ENCODE measurements at places on chromosomes 5 and 9.

DNA sequence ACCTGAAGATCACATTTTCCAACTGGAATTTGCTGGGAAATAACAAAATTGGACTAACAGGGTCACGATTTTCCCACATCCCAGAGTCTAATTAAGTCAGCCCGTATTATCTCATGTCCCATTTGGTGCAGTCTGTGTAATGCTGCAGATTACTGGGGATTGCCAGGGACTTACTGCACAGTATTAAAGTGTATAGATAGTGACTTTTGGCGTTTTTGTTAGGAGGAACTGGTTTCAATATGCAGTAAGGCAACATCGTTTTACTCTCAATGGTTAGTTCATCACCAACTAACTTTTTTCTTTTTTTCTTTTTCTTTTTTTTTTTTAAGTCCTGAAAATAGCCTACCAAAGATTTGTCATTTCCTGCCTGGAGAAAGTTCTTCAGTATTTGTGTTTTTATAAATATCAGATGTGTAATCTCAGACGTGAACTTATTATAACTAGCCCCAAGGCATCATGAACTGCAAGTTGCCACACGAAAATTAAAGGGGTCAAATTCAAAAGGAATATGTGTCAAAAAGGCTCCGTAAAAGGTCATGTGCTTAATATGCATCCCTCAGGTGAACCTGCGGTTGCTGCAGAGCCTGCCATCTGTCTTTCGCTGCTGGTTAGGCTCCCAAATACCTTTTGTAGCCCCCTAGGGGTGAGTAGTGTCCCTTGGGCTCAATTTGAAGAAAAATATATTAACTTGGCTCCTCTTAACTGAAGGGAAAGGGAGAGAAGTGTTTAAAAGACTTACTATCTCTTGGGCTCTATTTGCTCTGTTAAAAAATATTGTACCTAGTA lies 176.7 kb upstream of the ADAMTSL1 start:
- DNase-seq = no peak

- DNase-seq = no peak
Measured at GRCh38 chr5:142737179-142737578, 33.0 kb upstream of the ARHGAP26 start.

GRCh38 chr9:134357631-134358025 lies 31.4 kb downstream of the RXRA start:
- DNase-seq = no peak

DNA sequence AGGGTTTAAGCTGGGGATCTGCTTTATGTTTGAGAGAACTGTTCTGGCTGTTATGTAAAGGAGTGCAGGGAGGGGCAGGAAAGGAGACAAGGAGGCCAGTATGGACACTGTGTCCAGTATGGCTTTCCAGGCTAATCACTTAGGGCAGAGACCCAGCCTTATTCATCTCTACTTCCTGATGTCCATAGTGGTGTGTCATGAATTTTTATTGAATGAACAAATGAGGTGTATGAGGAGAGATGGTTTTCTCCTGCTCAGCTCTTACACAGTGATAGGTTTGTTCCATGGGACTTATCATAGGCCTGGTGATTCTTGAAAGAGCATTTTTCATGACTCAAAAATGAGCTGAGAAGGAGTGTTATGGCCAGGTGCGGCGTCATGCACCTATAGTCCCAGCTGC lies 20.5 kb upstream of the FGFR4 start:
- no peak for DNase-seq

DNA sequence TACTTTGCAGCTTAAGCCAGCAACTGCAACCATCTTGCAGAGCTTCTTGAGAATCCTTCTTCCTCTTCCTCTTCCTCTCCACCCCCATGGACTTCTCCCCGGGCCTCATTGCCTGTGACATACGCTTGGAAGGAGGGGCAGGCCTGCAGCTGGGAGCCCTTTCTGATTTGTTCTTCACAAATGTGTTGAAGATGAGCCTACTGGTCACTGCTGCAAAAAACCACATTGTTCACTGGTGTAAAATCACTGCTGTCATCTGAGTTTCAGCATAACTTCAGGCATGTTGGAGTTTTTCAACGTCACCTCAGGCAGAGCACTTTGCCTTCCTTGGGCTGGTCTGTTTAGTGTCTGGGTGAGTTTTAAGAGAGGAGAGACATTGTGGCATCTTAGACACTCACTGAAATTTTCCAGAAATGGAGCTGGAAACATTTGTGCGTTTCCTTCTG lies 7.9 kb downstream of the TJP2 start:
- DNase-seq = no peak

DNA sequence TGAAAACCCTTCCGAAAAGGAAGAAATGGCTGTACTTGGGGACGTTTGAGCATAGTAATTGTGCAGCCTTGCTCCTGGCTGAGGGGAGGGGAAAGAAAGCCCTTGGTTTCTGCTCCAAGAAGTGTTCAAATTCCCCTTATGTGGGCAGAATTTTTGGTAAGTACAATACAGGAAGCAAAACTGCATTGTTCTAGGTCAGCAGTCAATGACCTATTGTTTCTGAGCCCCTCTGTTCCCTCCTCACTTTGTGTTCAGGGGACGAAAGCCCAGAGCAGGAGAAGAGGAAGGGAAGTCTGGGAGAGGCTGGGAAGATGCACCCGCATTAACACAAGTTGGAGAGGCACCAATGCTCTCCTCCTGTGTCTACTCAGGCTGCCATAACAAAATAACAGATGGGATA lies 11.9 kb downstream of the BASP1 start:
- no peak for DNase-seq

GRCh38 chr5:110896901-110897300 lies 158.1 kb downstream of the SLC25A46 start:
- no peak for DNase-seq

- no peak for DNase-seq
Measured at GRCh38 chr9:130298662-130299279, 33.2 kb downstream of the HMCN2 start.

- DNase-seq = no peak
Measured at GRCh38 chr9:68873179-68873578, 140.7 kb downstream of the PRKACG start.

GRCh38 chr9:91426123-91426745 lies 2.6 kb upstream of the NFIL3 start:
- DNase-seq = no peak

GRCh38 chr9:134764473-134765269 lies 115.9 kb upstream of the FCN2 start:
- DNase-seq = no peak

DNA sequence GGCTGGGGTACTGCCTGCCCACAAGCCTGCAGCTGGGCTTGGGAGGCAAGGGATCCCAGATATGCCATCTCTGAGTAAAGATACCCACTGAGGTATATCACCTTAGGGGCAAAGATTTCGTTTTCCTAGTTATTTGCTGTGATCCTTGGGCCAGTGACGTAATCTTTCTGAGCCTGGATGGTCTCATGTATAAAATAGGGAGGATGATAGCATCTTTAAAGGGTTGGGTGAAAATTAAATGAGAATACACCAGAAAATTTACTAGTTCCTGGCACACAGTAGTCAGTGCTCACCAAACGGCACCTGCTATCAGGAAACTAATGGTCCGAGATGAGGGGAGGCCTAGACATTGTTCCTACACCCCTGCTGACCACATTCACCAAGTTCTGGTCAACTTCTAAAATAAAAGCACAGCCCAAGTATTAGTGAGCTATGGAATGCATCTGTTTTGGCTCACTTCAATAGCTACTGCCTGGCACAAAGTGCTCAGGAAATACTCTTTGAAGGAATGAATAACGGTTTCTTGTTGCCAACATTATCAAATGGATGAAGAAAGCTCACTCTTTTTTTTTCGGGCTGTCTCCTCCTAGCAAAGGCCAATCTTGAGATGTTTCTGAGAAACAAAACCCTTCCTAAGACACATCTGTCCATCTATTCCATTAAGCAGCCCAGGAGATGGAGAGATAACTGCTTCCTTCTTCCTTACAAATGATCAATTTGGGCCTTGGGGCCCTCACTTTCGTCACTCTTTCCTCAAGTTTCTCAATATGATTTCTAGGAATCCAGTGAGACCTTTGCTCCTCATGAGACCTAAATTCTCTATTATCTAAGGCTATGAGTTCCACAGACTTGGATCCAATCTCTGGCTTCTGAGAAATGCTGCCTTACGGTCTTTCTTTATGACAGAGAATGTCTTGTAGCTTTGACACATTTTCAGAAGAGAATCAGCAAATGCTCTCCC lies 98.2 kb downstream of the DPYSL3 start:
- no peak for DNase-seq

- DNase-seq = no peak
Measured at GRCh38 chr5:133276171-133276570, 224.4 kb downstream of the HSPA4 start.

DNA sequence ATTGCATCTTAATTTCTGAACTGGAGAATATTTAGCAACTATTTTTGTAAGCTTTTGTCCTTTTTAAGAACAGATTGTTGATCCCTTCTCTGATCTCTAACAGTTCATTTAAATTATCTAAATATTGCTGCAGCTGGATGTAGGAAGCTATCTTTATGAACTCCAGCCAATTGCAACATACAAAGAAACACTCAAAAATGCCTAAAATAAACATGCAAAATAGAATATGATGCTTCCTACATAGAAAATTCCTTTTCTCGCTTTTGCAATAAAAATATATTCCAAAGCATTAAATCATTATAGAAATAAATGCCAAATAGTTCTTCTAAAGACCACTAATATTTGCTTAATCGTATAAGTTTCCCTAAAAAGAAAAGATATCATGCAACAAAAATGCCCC lies 218.6 kb downstream of the LURAP1L start:
- no peak for DNase-seq

- DNase-seq = no peak
Measured at GRCh38 chr5:180637962-180638680, 11.3 kb downstream of the FLT4 start.

DNA sequence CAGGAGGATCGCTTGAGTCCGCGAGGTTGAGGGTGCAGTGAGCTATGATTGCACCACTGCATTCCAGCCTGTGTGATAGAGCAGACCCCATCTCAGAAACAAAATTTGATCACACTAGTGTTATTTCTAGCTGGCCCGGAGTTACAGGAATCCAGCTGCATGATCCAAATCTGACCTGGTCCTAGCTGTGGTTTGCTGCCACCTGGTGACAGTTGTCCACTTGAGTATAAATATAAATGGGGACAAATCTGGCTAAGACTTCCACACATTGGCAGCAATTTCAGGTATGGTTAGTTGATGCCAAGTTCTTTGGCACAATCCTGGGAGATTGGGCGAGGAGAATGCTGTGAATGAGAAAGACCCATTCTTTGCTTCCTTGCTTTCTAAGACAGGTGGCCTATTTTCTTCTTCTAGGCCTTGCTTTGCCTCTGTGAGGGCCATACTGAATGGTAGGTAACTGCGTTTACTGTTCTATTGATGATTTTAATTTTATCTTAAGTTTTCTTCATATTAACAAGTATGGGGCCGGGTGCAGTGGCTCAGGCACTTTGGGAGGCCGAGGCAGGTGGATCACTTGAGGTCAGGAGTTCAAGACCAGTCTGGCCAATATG lies 35.4 kb downstream of the UBE2R2 start:
- no peak for DNase-seq

DNA sequence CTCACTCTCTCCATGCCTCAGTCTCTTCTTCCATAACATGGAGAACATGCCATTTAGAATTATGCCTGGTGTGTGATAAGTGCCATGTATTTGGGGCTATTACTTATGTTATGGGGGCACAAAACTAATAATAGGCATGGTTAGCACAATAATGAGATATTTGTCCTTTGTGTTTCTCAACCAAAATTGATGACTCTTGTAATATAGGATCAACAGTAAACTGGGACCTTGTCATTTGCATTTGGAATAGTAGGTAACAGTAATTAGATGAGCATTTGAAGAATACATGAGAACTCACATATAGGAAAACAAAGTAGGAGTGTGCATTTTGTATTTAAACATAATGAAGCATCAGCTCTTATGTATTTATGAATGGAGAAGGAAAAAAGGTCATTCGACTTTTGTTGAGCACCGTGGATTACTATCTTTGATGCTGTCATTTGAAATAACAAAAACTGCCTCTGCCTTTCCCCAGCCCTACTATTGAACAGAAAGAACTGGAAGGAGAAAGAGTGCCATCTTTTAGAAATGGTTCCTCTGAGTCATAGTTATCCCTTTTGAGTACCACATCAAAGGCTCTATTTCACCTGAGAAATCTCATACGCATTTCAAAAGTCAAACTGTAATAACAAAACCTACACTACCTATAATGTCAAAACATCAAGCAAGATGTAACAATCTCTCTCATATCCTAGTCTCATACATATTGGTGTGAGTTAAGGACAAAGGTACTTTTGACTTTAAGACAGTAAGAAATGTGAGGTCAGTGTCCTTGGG lies 655.2 kb downstream of the PDE4D start:
- no peak for DNase-seq

DNA sequence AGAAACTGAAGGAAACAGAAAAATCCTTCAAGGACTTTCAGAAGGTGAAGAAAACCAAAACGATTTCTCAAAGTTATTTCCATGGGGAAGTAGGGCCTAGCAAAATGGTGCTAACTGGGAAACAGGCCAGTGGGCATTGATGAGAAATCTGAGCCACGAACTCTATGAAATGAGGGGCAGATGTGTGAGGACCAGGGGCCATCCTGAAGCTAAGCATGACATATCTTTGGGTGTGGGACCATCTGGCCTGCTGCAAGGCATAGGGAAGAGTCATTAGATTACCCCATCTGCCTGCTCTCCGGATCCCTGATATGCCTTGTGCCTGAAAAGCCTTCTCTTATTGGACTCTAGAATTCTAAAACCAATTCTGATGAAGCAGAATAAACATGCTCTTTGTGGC lies 143.8 kb downstream of the PALM2AKAP2 start:
- no peak for DNase-seq

DNA sequence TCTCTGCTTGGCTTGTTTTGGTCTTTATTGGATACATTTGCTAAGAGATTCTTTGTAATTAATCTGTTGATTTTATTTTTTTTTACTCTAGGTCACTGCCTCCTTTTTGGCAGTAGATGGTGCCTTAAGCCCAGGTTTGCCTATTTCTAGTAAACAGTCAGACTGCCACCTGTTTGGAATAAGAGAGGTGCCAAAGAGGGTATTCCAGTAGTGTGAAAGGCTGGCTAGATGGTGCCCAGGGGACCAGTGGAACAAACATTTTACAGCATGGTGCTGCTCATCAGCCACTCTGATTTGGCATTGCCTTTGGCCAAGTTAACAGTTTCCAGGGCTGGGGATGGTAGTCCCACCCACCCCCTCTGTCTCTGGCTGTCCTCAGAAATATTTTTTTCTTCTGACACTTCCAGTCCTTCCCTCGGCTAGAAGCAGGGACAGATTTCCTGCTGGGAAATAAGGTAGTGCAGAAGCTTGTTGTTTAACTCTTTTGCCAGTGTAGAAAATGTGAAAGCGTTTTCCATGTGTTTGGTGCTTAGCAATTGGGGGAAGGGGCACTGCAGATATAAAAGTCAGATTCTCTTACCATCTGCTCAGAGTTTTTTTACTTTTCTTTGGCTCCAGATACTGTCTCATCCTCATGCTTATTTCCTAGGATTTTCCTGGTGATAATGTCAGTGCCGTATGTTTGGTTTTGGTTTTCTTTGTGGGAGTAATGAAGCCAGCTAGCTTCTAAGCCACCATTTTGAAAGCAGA lies 36.6 kb upstream of the FBXL7 start:
- DNase-seq = no peak

Data from stimulated activated CD8-positive, alpha-beta memory T cell treated with anti-CD3 and anti-CD28 coated beads, Interleukin-7, amount 100 ng/mL, for 24 hours (primary cell).